ENCODE measurements at places on chromosomes 6 and 20. TPM values are rescaled to one million over a fixed set of nuclear protein-coding genes. Genes with fewer than 3 reads are reported as not detected.

HLA-DMB gene
- 0.92 TPM for total RNA-seq

TRIM31 gene
- total RNA-seq, result 0.04 TPM

C6orf15 gene
- total RNA-seq, result 0.68 TPM

HTR1B gene
- 1.6 TPM for total RNA-seq

CLPSL2 gene
- not detected for total RNA-seq

HCK gene
- total RNA-seq, result not detected

TMEM151B gene
- total RNA-seq, result under 0.01 TPM

RBM24 gene
- total RNA-seq, result 1.4 TPM

RHAG gene
- total RNA-seq, result not detected

CALHM4 gene
- total RNA-seq, result 0.10 TPM

- no peak for DNase-seq
Observed at GRCh38 chr6:85285114-85285513, 164.8 kb upstream of the NT5E start.

DNA sequence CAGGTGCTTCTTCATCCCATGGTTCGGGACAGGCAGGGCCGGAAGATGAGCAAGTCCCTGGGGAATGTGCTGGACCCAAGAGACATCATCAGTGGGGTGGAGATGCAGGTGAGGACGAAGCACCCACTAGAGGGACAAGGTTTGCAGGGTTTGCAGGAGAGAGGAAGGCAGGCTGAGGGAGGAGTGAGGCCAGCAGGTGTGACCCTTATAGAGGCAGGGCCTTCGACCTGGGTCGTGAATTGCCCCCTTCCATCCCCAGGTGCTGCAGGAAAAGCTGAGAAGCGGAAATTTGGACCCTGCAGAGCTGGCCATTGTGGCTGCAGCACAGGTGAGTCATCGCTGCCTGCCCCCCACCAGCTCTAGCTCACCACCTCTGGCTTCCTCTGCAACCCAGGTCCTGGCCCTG is 8.4 kb downstream of the VARS2 start:
- DNase-seq, result no peak

DNA sequence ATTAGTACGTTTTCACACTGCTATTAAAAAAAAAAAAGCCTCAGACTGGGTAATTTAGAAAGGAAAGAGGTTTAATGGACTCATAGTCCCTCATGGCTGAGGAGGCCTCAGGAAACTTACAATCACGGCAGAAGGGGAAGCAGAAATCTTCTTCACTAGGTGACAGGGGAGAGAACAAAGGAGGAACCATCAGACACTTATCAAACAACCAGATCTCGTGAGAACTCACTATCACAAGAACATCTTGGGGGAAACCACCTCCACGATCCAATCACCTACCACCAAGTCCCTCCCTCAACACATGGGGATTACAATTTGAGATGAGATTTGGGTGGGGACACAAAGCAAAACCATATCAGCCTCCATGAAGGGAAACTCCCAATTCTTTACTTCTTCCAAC is 85.2 kb upstream of the MAFB start:
- no peak for DNase-seq

DNA sequence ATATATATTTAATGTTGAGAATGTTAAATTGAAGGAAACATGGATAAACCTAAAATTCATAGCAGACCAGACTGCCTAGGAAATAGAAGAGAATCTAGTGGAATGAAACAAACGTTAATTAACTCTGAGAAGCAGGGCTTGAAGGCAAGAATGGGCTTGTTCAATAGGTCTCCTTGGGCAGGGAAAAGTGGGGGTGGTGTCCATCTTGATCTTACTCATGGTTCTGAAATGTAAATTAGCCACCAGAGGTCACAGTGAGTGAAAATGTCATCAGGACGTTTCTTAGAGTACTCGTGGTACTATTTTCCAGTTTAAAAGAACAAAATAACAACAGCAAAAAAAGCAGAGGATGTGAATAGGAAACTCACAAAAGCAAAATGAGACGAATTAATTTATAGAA is 66.8 kb upstream of the BTBD3 start:
- peak; percentile 68 for DNase-seq

GRCh38 chr20:40293740-40294139 is 395.3 kb downstream of the MAFB start:
- DNase-seq, result no peak

- DNase-seq, result no peak
Observed at GRCh38 chr20:48275286-48276020, 490.2 kb upstream of the SULF2 start.

- no peak for DNase-seq
Observed at GRCh38 chr6:126716032-126716431, 376.1 kb downstream of the CENPW start.

- DNase-seq, result no peak
Observed at GRCh38 chr6:148915810-148916209, 169.0 kb downstream of the UST start.

GRCh38 chr6:82251942-82252341 is 4.4 kb upstream of the IBTK start:
- DNase-seq, result no peak

DNA sequence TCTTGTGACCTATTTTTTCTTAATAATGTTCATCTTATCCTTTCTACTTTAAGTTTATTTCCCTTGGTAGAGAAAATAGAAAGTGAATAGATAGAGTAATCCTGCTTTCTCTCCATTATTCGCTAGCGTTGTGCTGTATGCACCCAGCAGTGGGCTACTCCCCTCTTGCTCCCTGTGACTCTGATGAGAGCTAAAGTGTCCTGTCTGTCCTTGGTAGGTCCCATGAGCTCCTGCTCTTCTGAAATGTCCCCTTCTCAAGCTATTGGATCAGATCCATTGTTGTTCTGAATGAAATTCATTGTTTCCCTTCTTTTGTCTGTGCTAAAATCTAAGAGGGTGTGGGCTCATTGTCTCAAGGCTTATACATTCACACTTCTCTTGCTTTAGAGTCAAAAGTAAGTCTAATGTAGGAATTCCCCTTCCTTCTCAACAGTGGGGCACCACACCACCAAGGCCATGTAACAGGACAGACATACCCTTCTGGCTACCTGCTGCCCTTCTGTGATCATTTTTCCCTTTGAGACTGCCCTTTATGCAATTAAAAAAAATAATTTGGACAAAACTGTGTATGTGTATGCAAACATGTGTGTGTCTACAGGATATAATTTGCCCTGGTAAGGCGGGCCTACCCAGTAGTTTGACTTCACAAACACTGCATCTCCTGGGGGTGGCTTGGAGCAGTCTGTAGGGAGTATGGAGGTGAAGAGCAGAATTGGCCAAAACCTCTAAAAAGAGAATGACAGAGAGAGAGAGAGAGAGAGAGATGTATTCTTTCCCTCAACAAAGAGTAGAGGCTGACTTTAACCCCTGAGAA is 167.0 kb upstream of the MYLIP start:
- no peak for DNase-seq
